ENCODE measurements at places on chromosomes 6 and 20. TPM values are rescaled to one million over a fixed set of nuclear protein-coding genes. Genes with fewer than 3 reads are reported as not detected.

SIRPB2 gene
- total RNA-seq = not detected

OVOL2 gene
- total RNA-seq = 0.77 TPM

CD93 gene
- total RNA-seq = 0.10 TPM

OPN5 gene
- not detected for total RNA-seq

TINAG gene
- not detected for total RNA-seq

TRIM31 gene
- total RNA-seq = not detected

RSPH9 gene
- total RNA-seq = 0.28 TPM

ADGRB3 gene
- 0.10 TPM for total RNA-seq

ZSCAN31 gene
- total RNA-seq = 10.4 TPM

Data from Panc1 (cell line).